CD4-positive, CD25-positive, alpha-beta regulatory T cell (primary cell): ENCODE measurements at places on chromosomes 2 and 18. TPM values are rescaled to one million over a fixed set of nuclear protein-coding genes. Genes with fewer than 3 reads are reported as not detected.

The TUBB6 gene
- 0.22 TPM for total RNA-seq

The TCF7L1 gene
- total RNA-seq, result not detected

DNA sequence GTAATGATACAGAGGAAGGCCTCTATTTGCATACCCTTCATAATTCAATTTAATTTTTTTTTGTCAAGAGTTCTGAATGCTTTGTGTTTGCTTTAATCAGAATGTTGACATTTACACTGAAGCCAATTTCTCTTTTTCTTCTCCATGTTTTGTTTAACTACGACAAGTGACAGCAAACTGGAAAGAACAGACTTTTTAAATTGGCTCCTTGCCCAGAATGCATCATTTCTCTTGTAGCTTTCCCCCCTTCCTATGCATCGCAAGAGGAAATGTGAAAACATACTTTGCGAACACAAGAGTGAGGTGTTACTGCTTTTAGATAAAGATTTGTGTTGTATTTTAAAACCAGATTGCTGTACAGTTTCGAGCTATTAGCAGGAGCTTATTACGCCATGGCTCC is 955.2 kb upstream of the CELF4 start:
- H3K4me1 ChIP-seq, result no peaks in the 10 kb centered on the region
- no peaks in the 10 kb centered on the region for H3K27me3 ChIP-seq
- H3K4me3 ChIP-seq, result no peak overlapping the region
- no peak for DNase-seq

- H3K36me3 ChIP-seq, result no peaks in the 10 kb centered on the region
- DNase-seq, result no peak
- H3K4me3 ChIP-seq, result no peak overlapping the region
- H3K27me3 ChIP-seq, result no peaks in the 10 kb centered on the region
- no peaks in the 10 kb centered on the region for H3K4me1 ChIP-seq
- no peak overlapping the region for H3K27ac ChIP-seq
These were observed 70.9 kb upstream of the LYPD6B start for GRCh38 chr2:148967578-148967977.

DNA sequence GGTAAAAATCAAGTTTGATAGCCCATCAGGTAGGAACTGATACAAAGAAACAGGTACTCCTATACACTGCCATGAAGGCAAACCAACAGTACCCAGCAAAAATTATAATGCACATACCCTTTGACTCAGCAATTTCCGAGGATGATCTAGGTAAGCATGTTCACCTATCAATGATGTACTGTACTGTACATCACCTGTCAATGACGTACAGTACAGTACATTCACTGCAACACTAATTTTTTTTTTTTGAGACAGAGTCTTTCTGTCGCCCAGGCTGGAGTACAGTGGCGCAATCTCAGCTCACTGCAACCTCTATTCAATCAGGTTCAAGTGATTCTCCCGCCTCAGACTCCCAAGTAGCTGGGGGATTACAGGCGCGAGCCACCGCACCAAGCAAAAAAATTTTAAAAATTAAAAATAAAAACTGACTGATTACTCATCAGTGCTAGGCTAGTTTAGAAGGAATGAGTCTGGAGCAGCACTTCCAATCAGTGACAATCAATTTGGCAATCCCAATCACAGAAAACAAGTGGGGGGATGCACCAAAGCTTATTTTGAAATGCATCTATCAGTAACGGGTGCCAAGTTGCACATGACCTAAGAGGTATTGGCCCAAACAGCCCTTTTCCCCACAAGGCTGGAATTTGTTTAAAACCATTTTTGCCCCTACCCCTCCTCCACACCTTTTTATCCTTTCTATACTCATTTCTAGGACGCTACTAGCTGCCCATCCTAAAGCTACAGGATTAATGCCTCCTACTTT is 8.2 kb downstream of the SRSF7 start:
- peaks cover 49% of the 10 kb centered on the region for H3K4me1 ChIP-seq
- H3K36me3 ChIP-seq, result peaks cover 62% of the 10 kb centered on the region
- H3K27me3 ChIP-seq, result no peaks in the 10 kb centered on the region
- no peak overlapping the region for H3K4me3 ChIP-seq
- DNase-seq, result no peak
- H3K27ac ChIP-seq, result peak overlapping the region; percentile 39

The GKN2 gene
- total RNA-seq, result not detected

The ADCYAP1 gene
- not detected for total RNA-seq

The PAIP2B gene
- total RNA-seq, result 2.9 TPM

GRCh38 chr18:70221156-70221914 is 15.8 kb upstream of the RTTN start:
- no peak overlapping the region for H3K27ac ChIP-seq
- no peak for DNase-seq
- peaks cover 15% of the 10 kb centered on the region for H3K27me3 ChIP-seq
- H3K4me1 ChIP-seq, result no peaks in the 10 kb centered on the region
- H3K4me3 ChIP-seq, result no peak overlapping the region
- H3K36me3 ChIP-seq, result no peaks in the 10 kb centered on the region

- DNase-seq, result no peak
- no peak overlapping the region for H3K27ac ChIP-seq
- H3K36me3 ChIP-seq, result no peaks in the 10 kb centered on the region
- peaks cover 5% of the 10 kb centered on the region for H3K4me1 ChIP-seq
- no peaks in the 10 kb centered on the region for H3K27me3 ChIP-seq
These were observed 46.1 kb upstream of the UBE2F start for GRCh38 chr2:237920673-237921072.

The FZD7 gene
- total RNA-seq, result 0.42 TPM

The CFAP210 gene
- total RNA-seq, result not detected

DNA sequence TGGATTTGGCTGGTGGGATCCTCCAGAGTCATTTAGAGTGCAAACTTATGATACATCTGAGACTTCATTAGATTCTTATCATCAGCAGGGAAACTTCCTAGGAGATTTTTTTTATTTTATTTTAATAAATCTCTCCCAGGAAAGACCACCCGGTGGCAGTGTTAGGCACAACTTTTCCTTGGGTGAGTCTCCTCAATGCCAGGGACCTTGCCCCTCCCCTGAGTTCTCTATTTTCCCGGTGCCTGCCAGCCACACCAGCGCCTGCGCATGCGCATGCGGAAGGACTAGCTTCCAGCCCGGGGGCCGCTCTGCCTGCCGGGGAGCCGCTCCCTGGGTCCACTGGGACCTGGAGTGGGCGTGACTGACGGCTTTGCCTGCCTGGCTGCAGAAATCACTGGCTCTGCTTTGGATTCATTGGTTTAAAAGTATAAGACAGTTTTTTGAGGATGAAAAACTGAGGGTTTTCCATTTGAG is 86.6 kb downstream of the TMEM182 start:
- no peaks in the 10 kb centered on the region for H3K36me3 ChIP-seq
- no peak overlapping the region for H3K27ac ChIP-seq
- DNase-seq, result no peak
- peaks cover 4% of the 10 kb centered on the region for H3K27me3 ChIP-seq

DNA sequence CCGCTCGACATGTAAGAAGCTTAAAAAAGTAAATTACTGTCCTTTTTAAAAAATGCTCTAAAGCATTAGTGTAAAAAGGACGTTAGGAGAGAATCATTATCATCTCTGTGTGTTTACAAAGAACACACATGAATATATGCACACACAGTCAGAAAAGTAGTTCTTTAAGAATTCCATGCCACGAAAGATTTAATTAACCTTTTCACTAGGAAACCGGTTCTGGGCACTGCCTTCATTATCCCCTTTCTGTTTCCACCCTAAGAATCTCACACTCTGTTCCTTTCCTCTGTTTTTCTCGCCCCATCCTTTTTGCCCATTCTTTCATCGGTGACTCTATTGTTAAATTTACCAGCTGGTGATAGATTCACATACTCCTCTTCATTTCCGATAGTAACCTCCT is 338.6 kb downstream of the DCC start:
- H3K27me3 ChIP-seq, result no peaks in the 10 kb centered on the region
- no peaks in the 10 kb centered on the region for H3K36me3 ChIP-seq
- no peaks in the 10 kb centered on the region for H3K4me1 ChIP-seq
- no peak overlapping the region for H3K4me3 ChIP-seq
- DNase-seq, result no peak

- H3K27me3 ChIP-seq, result no peaks in the 10 kb centered on the region
- DNase-seq, result no peak
- H3K4me3 ChIP-seq, result no peak overlapping the region
- no peak overlapping the region for H3K27ac ChIP-seq
- no peaks in the 10 kb centered on the region for H3K4me1 ChIP-seq
- H3K36me3 ChIP-seq, result no peaks in the 10 kb centered on the region
These were observed 1253.5 kb upstream of the CDH2 start for GRCh38 chr18:29430416-29430815.

- no peak overlapping the region for H3K4me3 ChIP-seq
- no peak for DNase-seq
- no peaks in the 10 kb centered on the region for H3K4me1 ChIP-seq
- H3K27ac ChIP-seq, result no peak overlapping the region
These were observed 184.4 kb downstream of the DYSF start for GRCh38 chr2:71637736-71638135.

DNA sequence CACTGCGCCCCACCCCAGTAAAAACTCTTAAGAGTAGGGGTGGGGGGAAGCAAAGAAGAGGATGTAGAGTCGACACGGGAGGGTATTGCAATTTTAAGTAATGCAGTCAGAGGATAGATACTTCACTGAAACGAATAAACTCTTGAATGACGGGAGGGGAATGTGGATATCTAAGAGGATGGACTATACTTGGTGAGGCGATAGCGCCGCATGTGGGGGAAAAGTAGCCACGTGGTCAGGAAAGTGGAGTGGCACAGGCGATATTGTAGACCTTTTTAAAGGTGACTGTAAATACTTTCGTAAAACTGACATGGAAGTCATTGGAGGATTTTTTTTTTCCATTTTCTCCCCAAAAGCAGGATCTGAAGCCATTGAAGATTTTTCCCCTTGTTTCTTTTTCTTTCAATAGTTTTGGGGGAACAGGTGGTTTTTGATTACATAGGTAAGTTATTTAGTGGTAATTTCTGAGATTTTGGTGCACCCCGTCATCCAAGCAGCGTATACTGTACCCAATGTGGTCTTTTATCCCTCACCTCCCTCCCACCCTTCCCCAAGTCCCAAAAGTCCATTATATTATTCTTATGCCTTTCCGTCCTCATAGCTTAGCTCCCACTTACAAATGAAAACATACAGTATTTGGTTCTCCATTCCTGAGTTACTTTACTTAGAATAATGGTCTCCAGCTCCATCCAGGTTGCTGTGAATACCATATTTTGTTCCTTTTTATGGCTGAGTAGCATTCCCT is 13.8 kb downstream of the CLK1 start:
- H3K4me1 ChIP-seq, result no peaks in the 10 kb centered on the region
- peaks cover 51% of the 10 kb centered on the region for H3K36me3 ChIP-seq
- DNase-seq, result no peak
- no peak overlapping the region for H3K27ac ChIP-seq
- no peak overlapping the region for H3K4me3 ChIP-seq

DNA sequence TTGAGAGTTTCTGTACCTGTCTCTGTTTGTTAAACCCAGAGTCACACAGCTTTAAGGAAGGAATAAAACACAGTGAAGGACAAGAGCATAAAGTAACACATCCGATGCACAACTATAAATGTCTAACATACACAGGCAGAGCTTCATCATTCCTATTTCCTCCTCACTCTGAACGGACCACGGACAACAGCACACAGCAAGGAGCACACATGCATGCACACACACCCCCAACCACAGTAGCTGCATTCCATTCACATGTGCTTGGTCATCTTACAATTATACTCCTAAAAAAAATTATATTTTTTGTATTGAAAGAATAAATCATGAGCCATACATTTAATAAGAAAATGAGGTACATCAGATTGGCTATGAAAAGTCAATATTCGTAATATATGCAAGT is 58.3 kb downstream of the ID2 start:
- H3K4me3 ChIP-seq, result no peak overlapping the region
- H3K4me1 ChIP-seq, result no peaks in the 10 kb centered on the region
- peaks cover 42% of the 10 kb centered on the region for H3K36me3 ChIP-seq
- no peaks in the 10 kb centered on the region for H3K27me3 ChIP-seq
- H3K27ac ChIP-seq, result no peak overlapping the region
- DNase-seq, result no peak

The ANKRD30BL gene
- not detected for total RNA-seq

The OSBPL6 gene
- total RNA-seq, result not detected

DNA sequence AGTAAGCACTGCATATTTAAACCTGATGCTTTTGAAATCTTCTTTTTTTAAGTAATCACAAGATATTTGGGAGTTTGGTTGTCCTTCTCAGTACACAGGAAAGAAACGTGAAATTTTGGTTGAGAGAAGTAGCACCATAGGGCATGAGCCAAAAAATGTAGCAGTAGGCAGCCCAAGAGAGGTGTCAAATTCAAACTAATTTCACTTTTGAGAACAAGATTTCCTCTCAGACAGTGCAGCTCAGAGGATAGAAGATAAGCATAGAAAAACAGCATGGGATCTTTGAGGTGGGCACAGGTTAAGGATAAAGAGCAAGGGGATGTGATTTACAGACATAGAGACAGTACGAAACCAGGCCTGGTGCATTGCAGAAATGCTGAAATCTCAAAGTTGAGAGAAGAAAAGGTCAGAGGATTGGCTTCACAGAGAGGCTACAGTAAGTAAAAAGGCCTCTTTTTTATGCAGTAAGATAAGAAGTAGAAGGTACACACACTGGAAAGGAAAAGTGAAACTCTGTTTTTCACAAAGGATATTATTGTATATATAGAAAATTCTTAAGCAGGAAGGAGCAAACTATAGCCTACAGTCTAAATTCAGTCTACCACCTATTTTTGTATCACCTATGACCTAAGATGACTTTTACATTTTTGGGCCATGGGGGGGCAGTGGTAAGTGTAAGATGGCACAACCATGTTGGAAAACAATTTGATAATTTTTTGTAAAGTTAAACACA is 89.8 kb downstream of the PKP4 start:
- no peak for DNase-seq
- H3K27ac ChIP-seq, result peak overlapping the region; percentile 63
- H3K36me3 ChIP-seq, result no peaks in the 10 kb centered on the region
- H3K4me3 ChIP-seq, result peak overlapping the region; percentile 13

DNA sequence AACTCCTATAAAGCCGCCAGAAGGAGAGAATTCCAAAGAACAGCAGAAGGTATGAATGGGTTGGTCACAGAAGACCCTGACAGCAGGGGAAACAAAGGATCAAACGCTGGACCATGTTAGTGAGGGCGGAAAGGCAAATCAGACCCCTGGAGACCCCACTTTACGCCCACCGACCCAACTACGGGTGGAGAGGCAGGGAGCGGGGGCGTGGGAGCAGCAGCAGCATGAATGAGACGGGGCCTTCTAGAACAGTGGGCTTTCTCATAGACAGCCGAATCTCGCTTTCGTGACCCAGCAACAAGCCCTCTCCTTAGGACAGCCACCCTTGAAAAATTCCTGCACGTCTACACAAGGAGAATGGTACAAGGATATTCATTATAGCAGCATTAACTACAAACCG is 191.0 kb downstream of the HDAC4 start:
- H3K27ac ChIP-seq, result no peak overlapping the region
- no peak overlapping the region for H3K4me3 ChIP-seq
- H3K4me1 ChIP-seq, result peaks cover 20% of the 10 kb centered on the region
- H3K36me3 ChIP-seq, result peaks cover 6% of the 10 kb centered on the region
- no peak for DNase-seq
- H3K27me3 ChIP-seq, result no peaks in the 10 kb centered on the region

The ASB18 gene
- total RNA-seq, result not detected

- H3K36me3 ChIP-seq, result no peaks in the 10 kb centered on the region
- no peak for DNase-seq
- peaks cover 9% of the 10 kb centered on the region for H3K27me3 ChIP-seq
- no peak overlapping the region for H3K4me3 ChIP-seq
These were observed 366.9 kb upstream of the GALNT5 start for GRCh38 chr2:156890529-156891148.

The SLC4A3 gene
- not detected for total RNA-seq

- no peak for DNase-seq
- H3K27ac ChIP-seq, result no peak overlapping the region
- no peaks in the 10 kb centered on the region for H3K4me1 ChIP-seq
- no peak overlapping the region for H3K4me3 ChIP-seq
- H3K36me3 ChIP-seq, result peaks cover 43% of the 10 kb centered on the region
- H3K27me3 ChIP-seq, result no peaks in the 10 kb centered on the region
These were observed 19.6 kb upstream of the ESPNL start for GRCh38 chr2:238080518-238080917.

The SLC4A5 gene
- total RNA-seq, result 12.7 TPM

The PDIA6 gene
- 48.0 TPM for total RNA-seq
